Omental fat pad (tissue), 4 donors: ENCODE measurements at places on chromosomes 5 and 9. TPM values are rescaled to one million over a fixed set of nuclear protein-coding genes. Genes with fewer than 3 reads are reported as not detected.

Gene TAF11L10
- total RNA-seq = not detected

Gene IRX1
- 0.60 TPM for total RNA-seq

Gene LRRC14B
- not detected for total RNA-seq

GRCh38 chr9:36759141-36759540, 186.4 kb downstream of the MELK start:
- DNase-seq = no peak

DNA sequence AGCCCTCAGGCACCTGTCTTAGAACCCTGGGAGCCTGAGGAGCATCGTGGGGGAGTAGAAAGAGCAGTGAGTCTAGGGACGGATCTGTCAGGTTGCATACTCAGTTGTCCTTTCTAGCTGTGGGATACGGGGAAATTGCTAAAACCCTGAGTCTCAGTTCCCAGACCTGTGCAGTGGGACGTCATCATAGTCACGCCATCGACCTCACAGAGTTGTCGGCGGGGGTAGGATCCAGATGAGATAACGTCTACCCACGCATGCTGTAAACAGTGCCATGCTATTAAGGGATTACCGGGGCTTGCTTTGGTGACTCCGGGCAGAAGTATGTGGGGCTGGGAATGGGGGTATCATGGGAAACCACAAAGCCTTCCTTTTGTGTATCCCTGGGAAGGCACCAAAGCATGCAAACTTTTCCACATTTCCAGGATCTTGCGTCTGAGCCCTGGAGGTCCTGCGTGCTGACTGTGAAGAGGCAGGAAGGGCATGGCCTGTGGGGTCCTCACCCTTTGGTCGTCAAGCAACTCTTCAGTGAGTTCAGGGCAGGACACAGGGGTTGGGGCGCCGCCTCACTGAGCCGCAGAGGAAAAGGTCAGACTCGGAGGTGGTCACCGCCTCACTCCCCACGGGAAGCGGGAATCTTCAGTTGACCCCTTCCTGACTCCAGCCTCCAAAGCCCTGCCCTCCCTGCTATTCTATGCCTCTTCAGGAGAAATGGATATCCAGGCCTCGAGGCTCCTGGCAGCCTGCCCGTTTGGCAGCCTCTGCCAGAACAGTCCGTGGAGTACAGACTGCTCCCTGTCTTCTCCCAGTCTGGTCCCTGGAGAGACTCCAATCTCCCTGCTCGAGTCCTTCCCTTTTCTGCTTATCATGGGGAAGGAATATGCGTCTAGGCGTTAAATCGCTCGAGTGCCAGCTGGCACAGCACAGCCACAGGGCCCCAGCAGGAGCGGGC, 186.8 kb upstream of the KLF9 start:
- DNase-seq = peak; percentile 89

Gene PRR16
- 8.4 TPM for total RNA-seq
